Mucosa of descending colon (tissue), 3 donors: ENCODE measurements at places on chromosomes 11 and 22. TPM values are rescaled to one million over a fixed set of nuclear protein-coding genes. Genes with fewer than 3 reads are reported as not detected.

GRCh38 chr11:114291842-114292680, 4.1 kb upstream of the NNMT start:
- DNase-seq: no peak

The CASP12 gene
- 0.63 TPM for total RNA-seq

- DNase-seq: no peak
Observed at GRCh38 chr11:207863-208180, 314 bp downstream of the RIC8A start.

The KCNK7 gene
- total RNA-seq: 1.5 TPM

The C11orf42 gene
- not detected for total RNA-seq

The NAV2 gene
- total RNA-seq: 65.9 TPM

The PHF21B gene
- 0.41 TPM for total RNA-seq

The DGCR6 gene
- total RNA-seq: 0.55 TPM
